ENCODE measurements at places on chromosomes 1 and 21.

DNA sequence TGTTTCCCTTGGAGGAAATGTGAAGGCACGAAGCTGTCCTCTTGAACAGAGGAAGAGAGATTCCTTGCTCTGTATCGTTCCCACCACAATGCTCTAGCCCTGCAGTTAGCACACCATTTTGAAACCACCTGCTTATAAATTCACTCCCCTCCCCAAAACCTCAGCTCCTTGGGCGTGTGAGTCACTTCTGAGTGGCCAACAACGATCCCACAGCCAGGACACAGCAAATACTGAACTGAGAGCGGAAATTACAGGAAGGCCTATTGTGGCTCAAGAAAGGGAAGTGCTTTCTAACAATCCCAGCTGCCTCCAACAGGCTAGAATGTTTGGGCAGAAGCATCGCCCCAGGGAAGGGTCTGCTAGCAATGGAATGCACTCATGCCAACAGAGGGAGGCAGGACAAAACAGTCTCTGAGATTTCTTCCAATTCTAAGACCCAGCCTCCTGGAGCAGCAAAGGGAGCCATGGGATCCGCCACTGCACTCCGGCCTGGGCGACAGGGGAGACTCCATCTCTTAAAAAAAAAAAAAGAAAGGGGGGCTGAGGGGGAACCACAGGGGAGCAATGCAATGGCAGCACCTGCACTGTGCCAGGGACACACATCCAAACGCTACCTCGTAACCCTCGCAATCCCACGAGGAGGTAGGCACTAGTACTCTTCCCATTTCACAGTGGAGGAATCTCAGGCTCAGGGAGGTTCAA is 1.9 kb downstream of the TMEM53 start:
- H3K36me3 ChIP-seq: peaks cover 2% of the 10 kb centered on the region
- peak overlapping the region; percentile 14 for H3K4me3 ChIP-seq
- DNase-seq: peak; percentile 29
- H3K27me3 ChIP-seq: no peaks in the 10 kb centered on the region

- peaks cover 2% of the 10 kb centered on the region for H3K27me3 ChIP-seq
- no peaks in the 10 kb centered on the region for H3K4me1 ChIP-seq
- no peak overlapping the region for H3K4me3 ChIP-seq
- no peaks in the 10 kb centered on the region for H3K36me3 ChIP-seq
- DNase-seq: no peak
These were observed 45.3 kb upstream of the B3GALNT2 start for GRCh38 chr1:235549351-235550139.

DNA sequence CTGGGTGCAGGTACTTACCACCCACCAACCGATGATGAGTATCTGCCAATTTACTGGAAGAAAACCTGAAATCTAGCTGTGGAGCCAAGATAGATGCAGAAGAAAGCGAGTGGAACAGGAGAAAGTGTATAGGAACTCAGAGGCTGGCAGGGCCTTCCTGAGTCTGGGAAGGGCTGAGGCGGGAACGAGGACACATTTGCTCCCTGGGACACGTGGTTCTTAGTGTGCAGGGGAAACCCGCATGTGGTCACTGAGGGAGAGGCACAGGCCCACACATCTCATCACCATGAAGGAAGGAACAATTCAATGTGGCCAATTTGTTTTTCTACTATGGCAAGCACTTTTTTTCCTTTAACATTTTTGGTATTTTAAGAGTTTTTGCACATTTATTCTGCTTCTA is 8.2 kb downstream of the RYR2 start:
- no peak overlapping the region for H3K27ac ChIP-seq
- no peak overlapping the region for H3K4me3 ChIP-seq
- H3K4me1 ChIP-seq: no peaks in the 10 kb centered on the region
- H3K27me3 ChIP-seq: peaks cover 31% of the 10 kb centered on the region
- no peaks in the 10 kb centered on the region for H3K36me3 ChIP-seq
- no peak for DNase-seq

DNA sequence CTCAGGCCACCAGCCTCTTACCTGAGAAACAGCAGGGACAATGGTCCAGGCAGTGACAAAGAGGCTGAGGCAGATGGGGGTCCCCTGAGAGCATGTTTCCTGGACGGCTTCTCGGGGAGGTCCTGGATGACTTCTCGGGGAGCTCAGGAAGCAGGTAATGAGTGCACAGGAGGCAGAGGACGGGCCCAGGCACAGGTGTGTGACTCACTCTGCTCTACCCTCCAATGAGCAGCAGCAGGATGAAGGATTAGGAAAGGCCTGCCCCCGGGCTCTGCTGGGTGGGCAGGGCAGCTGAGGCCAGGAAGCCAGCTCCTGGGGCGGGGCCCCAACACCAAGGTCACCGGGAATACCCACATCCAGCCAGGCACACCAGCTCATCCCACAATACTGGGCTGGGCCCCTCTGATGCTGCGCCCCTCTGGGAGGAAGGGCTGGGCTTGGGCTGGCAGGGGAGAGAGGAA is 17.2 kb upstream of the PTAFR start:
- no peak overlapping the region for H3K27ac ChIP-seq
- peaks cover 2% of the 10 kb centered on the region for H3K36me3 ChIP-seq
- no peaks in the 10 kb centered on the region for H3K27me3 ChIP-seq
- no peak overlapping the region for H3K4me3 ChIP-seq
- DNase-seq: peak; percentile 59

GRCh38 chr21:17128132-17128531 is 384.7 kb upstream of the CXADR start:
- H3K36me3 ChIP-seq: no peaks in the 10 kb centered on the region
- H3K4me1 ChIP-seq: no peaks in the 10 kb centered on the region
- H3K4me3 ChIP-seq: no peak overlapping the region

DNA sequence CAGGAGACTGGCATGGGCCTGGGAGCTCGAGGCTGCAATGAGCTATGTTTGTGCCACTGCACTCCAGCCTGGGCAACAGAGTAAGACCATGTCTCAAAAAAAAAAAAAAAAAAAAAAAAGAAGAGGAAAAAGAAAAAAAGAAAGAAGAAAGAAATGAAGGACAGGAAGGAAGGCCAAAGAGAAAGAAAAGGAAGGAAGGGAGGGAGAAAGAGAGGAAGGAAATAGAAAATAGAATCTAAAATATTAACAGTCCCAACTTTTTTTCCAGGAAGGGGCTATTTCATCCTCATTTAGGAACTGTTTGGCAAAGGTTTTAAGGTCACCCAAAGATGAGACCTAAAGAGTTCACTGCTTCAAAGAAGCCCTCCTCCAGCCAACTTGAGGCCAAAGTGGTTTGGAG is 2.5 kb downstream of the MUL1 start:
- peak overlapping the region; percentile 42 for H3K4me3 ChIP-seq
- H3K27ac ChIP-seq: no peak overlapping the region
- H3K4me1 ChIP-seq: peaks cover 26% of the 10 kb centered on the region
- DNase-seq: no peak
- H3K27me3 ChIP-seq: no peaks in the 10 kb centered on the region
